PC-3 (cell line): ENCODE measurements at places on chromosomes 1 and 21. TPM values are rescaled to one million over a fixed set of nuclear protein-coding genes. Genes with fewer than 3 reads are reported as not detected.
A peak's percentile ranks its signal among the peaks of the same experiment; 100 is the strongest.

The KRTAP13-1 gene
- total RNA-seq, result not detected in 2 replicates

The NCMAP gene
- 1.2 and 1.8 TPM in 2 replicates for total RNA-seq

The PRXL2B gene
- total RNA-seq, result 75.0 and 85.0 TPM in 2 replicates

The MTFR1L gene
- 32.3 and 35.6 TPM in 2 replicates for total RNA-seq

The HTR1D gene
- total RNA-seq, result 1.3 TPM in 2 replicates

The LMX1A gene
- total RNA-seq, result not detected in 2 replicates

The SYT2 gene
- not detected in 2 replicates for total RNA-seq

DNA sequence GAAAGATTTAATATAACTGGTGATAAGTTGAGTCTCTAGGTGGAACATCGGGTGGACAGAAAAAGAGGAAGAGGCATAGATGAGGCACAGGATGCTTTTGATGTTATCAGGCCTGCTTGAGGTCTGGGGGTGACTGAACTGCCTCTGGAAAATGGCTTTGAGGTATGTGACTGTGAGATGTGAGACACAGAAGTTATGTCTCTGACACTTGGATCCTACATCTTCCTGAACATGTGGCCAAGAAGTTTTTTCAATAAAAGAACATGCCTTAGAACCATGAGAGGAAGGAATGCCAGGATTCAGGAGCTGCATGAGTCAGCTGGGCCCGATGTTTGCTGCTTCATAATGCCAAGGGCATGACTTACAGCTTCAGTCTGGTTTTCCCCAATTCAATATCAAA, 11.5 kb upstream of the AIM2 start:
- H3K4me1 ChIP-seq, result peaks cover 11% of the 10 kb centered on the region
- DNase-seq, result peak; percentile 23
- H3K27me3 ChIP-seq, result peaks cover 4% of the 10 kb centered on the region; the same call in 1 of the 2 replicates
- no peak overlapping the region for H3K4me3 ChIP-seq

GRCh38 chr1:202616355-202616915, 93.8 kb downstream of the SYT2 start:
- no peaks in the 10 kb centered on the region for H3K27me3 ChIP-seq
- no peak overlapping the region for H3K4me3 ChIP-seq
- H3K4me1 ChIP-seq, result no peaks in the 10 kb centered on the region
- no peaks in the 10 kb centered on the region for H3K36me3 ChIP-seq
- H3K27ac ChIP-seq, result no peak overlapping the region

DNA sequence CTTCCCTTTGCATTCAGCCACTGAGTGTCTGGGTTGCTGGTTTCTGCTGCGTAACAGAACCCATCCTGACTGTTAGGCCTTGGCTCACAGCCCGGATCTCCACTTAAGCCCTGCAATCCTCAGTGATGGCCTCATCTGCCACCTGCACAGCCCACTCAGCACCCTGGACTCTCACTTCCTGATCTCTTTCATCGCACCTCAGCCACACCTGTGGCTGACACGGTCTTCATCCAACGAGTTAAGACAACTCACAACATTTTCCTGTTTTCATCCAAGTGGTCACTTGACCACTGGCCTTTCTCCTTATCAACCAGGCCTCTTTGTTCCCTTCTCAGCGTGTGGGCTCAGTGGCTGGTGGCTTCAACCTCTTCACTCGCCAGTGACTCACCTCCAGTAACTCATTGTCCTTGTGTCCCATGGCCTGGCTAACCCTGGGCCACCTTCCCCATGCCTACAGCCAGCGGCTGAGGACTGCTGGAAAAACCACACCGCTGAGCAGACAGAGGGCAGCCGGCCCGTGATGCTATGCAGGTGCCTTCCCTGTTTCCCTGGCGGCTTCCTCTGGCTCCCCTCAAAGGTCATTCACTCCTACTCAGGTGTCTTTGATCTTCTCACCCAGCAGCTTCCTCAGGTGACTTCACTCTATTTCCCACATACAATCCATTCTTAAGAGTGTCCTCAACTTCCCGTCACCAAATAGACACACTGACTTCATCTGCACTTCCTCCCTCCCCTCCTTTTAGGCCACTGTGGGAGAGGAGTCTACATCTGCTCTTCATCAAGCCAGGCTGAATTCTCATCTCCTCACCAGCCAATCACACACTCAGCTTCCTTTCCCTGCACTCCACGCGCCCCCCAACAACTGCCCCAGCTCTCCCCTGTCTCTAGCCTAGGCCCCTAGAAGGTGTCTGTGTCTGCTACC, 19.9 kb upstream of the EDN2 start:
- H3K4me3 ChIP-seq, result no peak overlapping the region
- peaks cover 31% of the 10 kb centered on the region for H3K4me1 ChIP-seq
- H3K36me3 ChIP-seq, result no peaks in the 10 kb centered on the region
- H3K27ac ChIP-seq, result no peak overlapping the region
- no peaks in the 10 kb centered on the region for H3K27me3 ChIP-seq
- DNase-seq, result peak; percentile 61

DNA sequence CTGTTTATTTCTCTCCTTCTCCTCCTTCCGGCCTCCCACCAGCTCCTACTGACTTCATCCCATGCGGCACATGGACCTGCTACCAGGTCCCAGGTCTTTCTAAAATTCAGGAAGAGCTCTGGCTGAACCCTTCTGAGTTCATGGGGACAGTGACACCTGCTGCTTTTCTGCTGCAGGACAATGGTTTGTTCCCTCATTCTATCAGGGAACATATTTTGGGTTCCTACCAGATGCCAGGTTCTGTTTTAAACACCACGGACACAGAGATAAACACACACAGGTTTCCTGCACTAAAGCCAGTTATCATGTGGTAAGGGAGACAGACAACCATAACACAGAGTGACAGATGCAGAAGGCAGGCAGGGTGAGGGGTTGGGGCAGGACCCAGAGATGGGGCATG, 114.0 kb upstream of the RAB4A start:
- no peak overlapping the region for H3K27ac ChIP-seq
- H3K36me3 ChIP-seq, result no peaks in the 10 kb centered on the region
- peaks cover 65% of the 10 kb centered on the region for H3K27me3 ChIP-seq

DNA sequence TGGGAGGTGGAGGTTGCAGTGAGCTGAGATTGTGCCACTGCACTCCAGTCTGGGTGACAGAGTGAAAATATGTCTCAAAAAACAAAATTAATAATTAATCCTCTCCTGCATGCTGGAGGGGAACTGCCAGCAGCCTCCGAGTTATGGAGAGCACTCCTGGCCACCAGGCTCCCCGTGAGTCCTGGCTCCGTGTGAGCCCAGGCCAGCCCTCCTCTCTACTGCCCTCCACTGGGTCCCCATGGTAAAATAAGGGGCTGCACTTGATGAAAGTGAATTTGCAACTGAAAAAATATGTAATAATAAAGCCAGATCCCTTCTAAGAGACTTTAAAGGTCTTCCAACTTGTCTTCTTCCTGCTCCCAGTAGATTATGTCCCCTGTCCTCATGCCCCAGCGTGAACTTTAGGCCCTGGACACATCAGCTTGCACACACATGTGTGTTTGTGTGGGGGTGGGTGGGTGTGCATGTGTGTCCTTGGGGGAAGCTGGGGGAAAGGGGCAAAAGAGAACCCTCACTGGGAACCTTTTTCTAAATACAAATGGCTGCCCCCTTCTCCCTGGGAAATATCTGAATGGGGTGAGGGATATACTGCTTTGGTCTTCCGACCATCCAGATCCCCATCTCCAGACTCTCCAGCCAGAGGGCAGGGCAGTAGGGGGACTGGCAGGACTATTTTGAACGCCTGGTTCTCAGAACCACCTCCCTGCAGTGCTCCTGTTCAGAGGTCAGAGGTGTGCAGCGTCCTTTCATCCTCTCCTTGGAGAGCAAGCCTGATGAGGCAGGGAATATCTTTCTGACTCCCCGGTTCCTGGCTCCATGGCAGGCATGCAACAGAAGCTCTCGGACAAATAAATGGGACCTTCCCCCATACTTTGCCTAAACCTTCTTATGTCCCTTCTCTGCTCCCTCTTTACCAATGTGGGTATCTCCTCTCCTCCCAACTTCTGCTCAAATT, 26.2 kb downstream of the NEK2 start:
- no peaks in the 10 kb centered on the region for H3K36me3 ChIP-seq
- H3K4me1 ChIP-seq, result peaks cover 30% of the 10 kb centered on the region
- H3K27me3 ChIP-seq, result no peaks in the 10 kb centered on the region
- no peak overlapping the region for H3K27ac ChIP-seq

GRCh38 chr1:92299477-92300150, 755 bp downstream of the RPAP2 start:
- H3K27me3 ChIP-seq, result no peaks in the 10 kb centered on the region
- peaks cover 16% of the 10 kb centered on the region; the same call in 1 of the 2 replicates for H3K4me1 ChIP-seq
- H3K4me3 ChIP-seq, result peak overlapping the region; percentile 83
- H3K36me3 ChIP-seq, result peaks cover 25% of the 10 kb centered on the region; the same call in 1 of the 2 replicates
- H3K27ac ChIP-seq, result no peak overlapping the region

- DNase-seq, result peak; percentile 44
- H3K4me3 ChIP-seq, result no peak overlapping the region
- no peaks in the 10 kb centered on the region for H3K27me3 ChIP-seq
- H3K27ac ChIP-seq, result no peak overlapping the region
These were observed 160.4 kb downstream of the HLX start for GRCh38 chr1:221039616-221040015.

GRCh38 chr1:216723274-216723780, at the start of gene ESRRG:
Gene ESRRG, minus strand, starts transcription at chr1:216723429. Its CDS starts 130 bp downstream, at chr1:216723299.
- peak within 1 kb of the TSS; percentile 23 for H3K4me3 ChIP-seq
- no peaks in the 10 kb centered on the region for H3K36me3 ChIP-seq
- H3K4me1 ChIP-seq, result no peaks in the 10 kb centered on the region
- no peak within 1 kb of the TSS for H3K27ac ChIP-seq
- H3K27me3 ChIP-seq, result peaks cover 98% of the 10 kb centered on the region

DNA sequence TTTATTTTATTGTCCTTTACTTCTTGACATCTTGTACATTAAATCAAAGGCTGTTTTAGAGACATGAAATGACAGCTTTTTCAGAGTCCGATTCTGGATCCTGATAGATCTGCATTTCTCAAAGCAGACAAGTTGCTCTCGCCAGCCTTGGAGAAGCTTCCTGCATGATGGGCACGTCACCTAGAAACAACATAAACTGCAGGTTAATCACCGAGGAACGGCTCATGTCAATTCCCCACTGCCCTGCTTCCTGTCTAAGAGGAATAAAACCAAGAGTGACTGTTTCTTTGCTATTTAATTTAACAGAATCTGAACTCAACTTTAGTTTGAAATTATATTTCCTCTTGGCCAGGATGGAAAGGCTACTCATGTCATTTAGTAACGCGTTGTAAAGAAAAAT, 77.0 kb downstream of the RWDD3 start:
- H3K27ac ChIP-seq, result no peak overlapping the region
- H3K4me1 ChIP-seq, result no peaks in the 10 kb centered on the region

DNA sequence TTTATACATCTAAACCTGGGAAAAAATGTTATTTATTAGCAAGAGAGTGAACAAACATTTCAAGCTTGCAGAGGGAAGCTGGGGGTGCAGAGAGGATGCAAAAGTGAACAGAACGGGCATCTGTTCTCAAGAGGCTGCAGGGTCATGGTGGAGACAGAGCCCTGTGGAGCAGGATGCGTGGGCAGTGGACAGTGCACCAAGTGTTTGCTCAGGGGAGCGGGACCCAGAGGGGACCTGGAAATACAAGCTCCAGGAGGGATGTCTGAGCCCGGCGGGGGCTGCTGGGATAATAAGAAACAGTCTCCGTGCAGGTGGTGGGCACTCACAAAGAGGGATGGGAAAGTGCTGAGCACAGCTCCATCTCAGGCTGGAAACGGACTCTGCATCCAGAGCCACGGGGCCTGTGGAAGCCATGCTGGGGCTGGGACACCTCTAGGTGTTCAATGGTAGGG, 105.3 kb upstream of the SLC45A1 start:
- peaks cover 33% of the 10 kb centered on the region for H3K4me1 ChIP-seq
- peak overlapping the region; percentile 98 for H3K27ac ChIP-seq
- H3K36me3 ChIP-seq, result no peaks in the 10 kb centered on the region

DNA sequence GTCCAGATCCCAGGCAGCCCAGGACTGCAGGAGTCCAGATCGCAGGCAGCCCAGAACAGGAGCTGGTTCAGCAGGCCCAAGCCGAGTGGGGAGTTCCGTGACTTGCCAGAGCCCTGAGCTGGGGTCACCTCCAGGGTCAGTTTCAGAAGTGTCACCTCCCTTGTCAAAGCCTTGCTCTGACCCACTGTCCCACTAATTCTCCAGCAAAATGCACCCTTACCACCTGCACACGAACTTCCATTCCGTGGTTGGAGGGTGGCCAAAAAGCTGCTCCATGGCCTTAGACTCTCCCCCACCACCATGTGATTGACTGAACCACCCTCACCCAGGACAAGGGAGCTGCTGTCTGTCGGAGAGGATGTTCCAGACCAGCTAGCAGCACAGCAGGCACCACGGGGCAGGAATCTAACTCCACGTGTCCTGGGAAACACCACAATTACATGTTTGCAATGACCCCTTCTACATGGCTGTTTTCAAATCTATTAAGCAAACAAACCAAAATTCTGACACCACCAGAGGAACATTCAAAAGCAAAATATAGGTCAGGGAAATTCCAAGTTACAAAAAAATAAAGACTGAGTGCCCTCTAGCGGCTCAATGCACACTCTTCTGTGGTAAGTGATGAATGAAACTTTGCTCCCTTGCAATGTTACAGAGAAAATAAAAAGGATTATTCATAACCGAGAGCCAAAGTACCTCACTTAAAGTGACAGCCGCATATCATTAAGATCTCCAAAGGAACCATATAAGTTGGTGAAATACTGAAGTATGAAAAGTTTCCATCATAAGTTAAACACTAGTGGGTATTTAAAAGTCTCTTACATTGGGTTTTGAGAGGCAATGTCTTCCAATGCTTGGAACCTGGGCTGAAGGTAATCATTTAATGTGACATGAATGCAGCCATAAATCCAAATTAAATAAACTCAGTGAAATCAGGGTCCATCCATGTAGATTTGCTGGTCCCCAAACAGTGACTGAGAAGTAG, 76.3 kb downstream of the NPHP4 start:
- H3K36me3 ChIP-seq, result no peaks in the 10 kb centered on the region
- H3K4me3 ChIP-seq, result no peak overlapping the region
- DNase-seq, result peak; percentile 69
- H3K27me3 ChIP-seq, result no peaks in the 10 kb centered on the region
- H3K4me1 ChIP-seq, result no peaks in the 10 kb centered on the region
- no peak overlapping the region for H3K27ac ChIP-seq

- no peak overlapping the region for H3K27ac ChIP-seq
- no peaks in the 10 kb centered on the region for H3K36me3 ChIP-seq
- H3K4me3 ChIP-seq, result no peak overlapping the region
- H3K4me1 ChIP-seq, result no peaks in the 10 kb centered on the region
- no peaks in the 10 kb centered on the region for H3K27me3 ChIP-seq
- DNase-seq, result no peak
These were observed 22.7 kb upstream of the TRAPPC10 start for GRCh38 chr21:43989401-43989800.

DNA sequence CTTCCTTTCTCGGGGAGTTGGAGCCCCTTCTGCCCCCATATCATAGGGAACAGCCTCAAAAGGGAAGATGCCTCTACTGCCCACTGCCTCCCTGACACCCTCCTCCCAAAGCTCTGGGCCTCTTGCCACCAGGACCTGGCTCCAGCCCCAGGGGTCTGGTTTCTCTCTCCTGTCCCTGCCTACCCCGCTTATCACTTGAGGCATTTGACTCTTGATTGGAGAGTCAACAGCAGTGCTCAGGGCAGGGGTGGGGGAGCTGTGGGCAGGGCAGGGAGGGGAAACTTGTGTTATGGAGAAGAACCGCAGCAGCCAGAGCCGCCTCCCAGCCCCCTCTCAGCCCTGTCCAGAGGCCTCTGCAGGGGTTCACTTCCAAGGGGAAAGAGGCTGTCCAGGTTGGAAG, 573 bp downstream of the TRIM63 start:
- no peak overlapping the region for H3K4me3 ChIP-seq
- no peak overlapping the region for H3K27ac ChIP-seq
- DNase-seq, result no peak
- no peaks in the 10 kb centered on the region for H3K27me3 ChIP-seq

- no peak overlapping the region for H3K27ac ChIP-seq
- H3K36me3 ChIP-seq, result peaks cover 16% of the 10 kb centered on the region
- H3K4me1 ChIP-seq, result peaks cover 5% of the 10 kb centered on the region
- DNase-seq, result no peak
These were observed 54.6 kb downstream of the ADSS2 start for GRCh38 chr1:244397131-244397530.
